ENCODE measurements at places on chromosomes 2 and 18. TPM values are rescaled to one million over a fixed set of nuclear protein-coding genes. Genes with fewer than 3 reads are reported as not detected.
A peak's percentile ranks its signal among the peaks of the same experiment; 100 is the strongest.

Gene ARL6IP6
- total RNA-seq, result 19.7 TPM

DNA sequence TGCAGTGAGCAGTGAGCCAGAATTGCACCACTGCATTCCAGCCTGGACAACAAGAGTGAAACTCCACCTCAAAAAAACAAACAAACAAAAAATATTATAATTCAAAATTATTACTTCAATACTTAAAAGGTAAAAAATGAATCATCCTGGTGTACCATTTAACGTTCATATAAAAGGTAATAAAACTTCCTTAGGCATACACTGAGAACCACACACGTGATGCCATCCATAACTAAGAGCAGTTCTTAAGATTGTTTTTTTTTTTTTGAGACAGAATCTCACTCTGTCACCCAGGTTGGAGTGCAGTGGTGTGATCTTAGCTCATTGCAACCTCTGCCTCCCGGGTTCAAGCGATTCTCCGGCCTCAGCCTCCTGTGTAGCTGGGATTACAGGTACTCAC lies 29.4 kb downstream of the YWHAQ start:
- DNase-seq, result no peak

DNA sequence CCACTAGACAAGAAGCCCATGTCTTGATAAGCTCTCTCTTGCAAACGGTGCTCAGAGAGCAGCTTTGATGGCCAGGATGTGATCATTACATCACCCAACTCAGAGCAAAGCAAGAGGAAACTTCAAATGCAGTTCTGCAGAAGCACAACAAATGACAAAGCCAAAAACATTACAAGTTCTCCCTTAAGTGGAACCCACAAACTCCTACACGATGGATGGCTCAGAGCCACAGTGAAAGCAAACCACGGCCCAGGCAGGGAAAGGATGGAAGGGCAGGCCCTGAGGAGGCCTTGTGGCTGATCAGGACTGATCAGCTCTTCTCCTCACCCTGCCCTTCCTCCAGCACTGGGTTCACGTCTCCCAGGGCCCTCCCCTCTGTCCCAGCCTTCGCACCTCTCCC lies 326.4 kb downstream of the EIPR1 start:
- no peak for DNase-seq

Gene HIBCH
- total RNA-seq, result 13.6 TPM

- no peak for DNase-seq
Measured at GRCh38 chr2:222492683-222493082, 68.3 kb downstream of the SGPP2 start.

Gene FAM237A
- not detected for total RNA-seq

Gene VSNL1
- 2.1 TPM for total RNA-seq

DNA sequence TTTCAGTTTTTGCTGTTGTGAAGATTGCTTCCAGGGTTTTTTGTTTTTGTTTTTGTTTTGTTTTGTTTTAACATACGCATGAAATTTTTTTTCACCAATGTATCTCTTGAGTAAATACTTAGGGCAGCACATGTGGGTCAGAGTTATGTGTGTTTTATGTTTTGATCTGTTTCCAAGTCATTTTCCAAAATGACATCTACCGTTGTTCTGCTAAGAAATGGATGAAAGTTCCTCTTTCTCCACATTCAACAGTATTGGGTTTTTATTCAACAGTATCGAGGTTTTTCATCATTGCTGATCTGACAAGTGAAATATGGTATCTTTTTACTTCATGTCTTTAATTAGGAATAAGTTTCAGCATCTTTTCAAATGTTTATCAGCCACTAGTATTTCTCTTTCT lies 16.7 kb downstream of the RNF144A start:
- DNase-seq, result no peak

GRCh38 chr2:75994759-75995158 lies 284.0 kb upstream of the GCFC2 start:
- DNase-seq, result no peak

GRCh38 chr2:220296174-220296573 lies 668.7 kb downstream of the SLC4A3 start:
- DNase-seq, result no peak

Gene ALPI
- not detected for total RNA-seq

GRCh38 chr2:163737190-163737439 lies 1.3 kb upstream of the FIGN start:
- no peak for DNase-seq

GRCh38 chr2:82254728-82255127 lies 1950.2 kb upstream of the LRRTM1 start:
- no peak for DNase-seq

DNA sequence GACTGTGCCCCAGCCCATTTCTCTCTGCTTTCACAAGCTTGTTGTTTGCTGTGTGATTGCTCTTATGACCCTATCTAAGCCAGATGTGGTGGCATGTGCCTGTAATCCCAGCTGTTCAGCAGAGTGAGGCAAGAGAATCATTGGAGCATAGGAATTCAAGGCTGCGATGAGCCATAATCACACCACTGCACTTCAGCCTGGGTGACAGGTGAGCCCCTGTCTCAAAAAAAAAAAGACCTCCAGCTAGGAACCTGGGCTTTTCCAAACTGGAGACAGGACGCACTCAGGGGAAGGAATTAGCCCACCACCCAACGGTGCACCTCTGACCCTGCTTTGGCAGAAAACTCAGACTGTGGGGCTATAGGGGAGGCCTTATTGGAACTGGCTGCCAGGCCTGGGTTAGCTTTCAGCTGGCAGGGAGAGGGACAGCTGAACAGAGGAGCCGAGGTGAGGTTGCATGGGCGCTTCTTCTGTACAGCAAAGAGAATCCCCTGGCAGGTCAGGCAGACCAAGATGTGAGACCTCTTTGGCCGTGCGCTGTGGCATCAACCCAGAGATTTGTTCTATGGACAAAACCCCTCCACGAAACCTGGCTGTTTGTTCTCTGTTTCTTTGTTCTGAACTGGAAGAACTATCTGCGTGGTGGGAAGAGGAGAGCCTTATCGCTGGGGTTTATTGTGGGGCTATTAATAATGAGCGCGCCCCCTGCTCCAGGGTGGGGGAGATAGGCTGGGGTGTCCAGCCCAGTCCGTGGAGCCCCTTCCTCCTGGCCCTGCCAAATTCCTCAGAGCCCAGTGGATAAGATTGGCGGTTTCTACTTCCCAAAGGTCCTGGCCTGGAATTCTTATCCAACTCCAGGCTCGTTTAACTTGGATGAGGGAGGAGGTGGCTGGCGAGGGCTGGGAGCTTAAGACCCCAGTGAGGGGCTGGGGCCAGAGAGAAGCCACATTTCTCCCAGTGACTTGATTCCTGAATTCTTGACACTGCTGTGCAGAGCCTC lies 38.8 kb upstream of the SMAD7 start:
- no peak for DNase-seq

Gene IL37
- total RNA-seq, result not detected

DNA sequence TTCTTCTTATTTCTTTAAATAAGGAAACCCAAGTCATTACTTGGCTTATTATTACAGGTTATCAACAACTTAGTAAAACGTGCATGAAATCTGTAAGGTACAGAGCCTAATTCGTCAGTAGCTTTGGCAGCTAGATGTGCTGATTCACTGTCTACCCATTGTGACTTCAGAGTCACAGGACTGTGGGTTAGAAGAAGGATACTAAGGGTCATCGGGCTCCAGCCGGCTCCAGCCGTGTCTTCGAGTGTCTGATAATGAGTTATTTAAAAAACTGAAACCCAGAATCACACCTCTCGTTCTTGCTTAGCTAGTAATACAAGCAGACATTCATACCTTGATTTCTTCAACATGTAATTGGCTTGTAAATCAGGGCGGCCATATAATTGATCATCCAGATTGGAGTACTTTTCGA lies 170.5 kb downstream of the FMNL2 start:
- peak; percentile 78 for DNase-seq

DNA sequence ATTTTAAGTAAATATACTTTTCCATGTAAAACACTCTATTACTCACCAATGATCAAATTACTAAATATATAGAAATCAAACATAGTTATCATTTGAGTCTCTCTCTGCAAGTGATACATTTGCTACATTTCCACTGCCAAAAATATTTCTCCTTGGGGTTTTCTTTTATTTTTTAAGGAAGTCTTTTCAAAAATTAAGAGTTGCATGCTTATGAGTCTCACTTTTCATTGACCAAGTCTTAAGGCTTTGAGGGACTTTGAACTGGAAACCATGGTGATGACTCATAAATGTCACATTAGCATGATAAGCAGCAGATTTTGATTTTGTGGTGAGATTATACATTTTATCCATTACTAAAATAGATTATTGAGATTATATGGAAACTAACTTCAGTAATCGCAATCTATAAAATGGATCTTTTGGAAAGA lies 152.9 kb downstream of the FAM124B start:
- DNase-seq, result no peak

GRCh38 chr2:104125096-104125495 lies 728.8 kb upstream of the POU3F3 start:
- DNase-seq, result no peak

GRCh38 chr2:181585732-181586131 lies 71.2 kb downstream of the CERKL start:
- no peak for DNase-seq

- no peak for DNase-seq
Measured at GRCh38 chr2:128512379-128513115, 193.9 kb upstream of the HS6ST1 start.

DNA sequence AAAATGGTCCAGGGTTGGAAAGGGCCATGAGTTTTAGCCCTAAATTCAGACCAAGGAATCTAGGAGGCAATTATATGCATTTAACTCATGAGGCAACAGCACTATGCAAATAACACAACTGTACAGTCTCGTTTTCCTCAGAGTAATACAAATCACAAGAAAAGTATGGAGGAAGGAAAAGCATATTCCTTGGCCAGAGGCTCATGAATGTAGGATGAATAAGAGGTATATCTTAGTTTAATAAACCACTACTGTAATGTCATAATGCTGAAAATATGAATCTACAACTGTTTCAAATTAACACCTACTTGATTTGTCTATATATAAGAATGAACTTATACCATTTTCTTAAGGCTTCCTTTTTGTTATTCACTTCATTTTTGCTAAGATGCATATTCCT lies 252.5 kb upstream of the TANK start:
- DNase-seq, result no peak

DNA sequence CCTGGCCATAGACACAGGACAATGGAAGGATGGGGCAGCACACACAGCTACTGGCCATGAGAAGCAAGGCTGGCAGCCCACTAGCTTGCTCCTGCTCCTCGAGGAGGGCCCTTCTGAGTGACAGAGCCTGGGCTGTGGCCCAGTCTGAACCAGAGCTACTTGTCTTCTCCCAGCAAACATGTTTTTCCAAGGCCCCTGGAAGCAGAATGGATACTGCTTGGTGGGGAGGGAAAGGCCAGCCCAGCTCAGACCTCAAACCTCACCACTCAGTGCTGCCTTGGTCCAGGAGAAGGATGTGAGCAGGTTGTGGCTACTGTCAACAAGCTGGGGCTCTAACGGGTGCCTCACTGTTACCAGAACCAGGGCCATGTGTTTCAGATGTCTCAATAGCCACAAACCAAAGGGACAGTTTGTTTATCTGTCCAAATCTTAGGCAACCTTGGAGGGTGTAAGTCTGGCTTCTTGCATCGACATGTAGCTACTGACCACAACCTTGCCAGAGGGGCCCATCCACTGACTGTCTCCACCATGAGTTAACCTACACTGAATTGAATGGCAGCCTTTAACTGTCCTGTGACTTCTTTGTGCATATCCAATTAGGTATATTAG lies 98.6 kb downstream of the TGFA start:
- no peak for DNase-seq

Gene TMEM178A
- 2.0 TPM for total RNA-seq

GRCh38 chr2:74554820-74555531 lies 456 bp downstream of the DOK1 start:
- DNase-seq, result peak; percentile 49

- no peak for DNase-seq
Measured at GRCh38 chr2:54957321-54957999, 92.8 kb downstream of the RTN4 start.

GRCh38 chr2:222912117-222912516 lies 51.3 kb downstream of the ACSL3 start:
- peak; percentile 46 for DNase-seq

Gene ARMC9
- 43.8 TPM for total RNA-seq

DNA sequence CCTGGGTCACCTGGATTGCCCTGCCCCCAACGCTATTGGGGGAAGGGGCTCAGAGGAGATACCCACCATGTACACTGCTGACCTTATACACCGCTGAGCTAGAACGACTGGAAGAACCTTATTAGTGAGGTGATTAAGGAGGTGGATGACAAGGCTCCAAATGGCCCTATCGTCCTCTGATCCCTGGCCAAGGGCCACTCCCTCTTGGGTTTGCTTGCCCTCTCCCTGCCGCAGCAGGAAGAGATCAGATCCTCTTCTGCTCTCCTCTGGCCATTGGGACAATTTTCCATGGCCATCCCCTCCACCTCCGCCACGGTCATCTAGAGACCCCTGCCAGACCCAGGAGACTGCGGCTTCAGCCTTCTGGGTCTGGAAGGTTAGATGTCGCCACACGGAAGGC lies 1.2 kb downstream of the ZNF514 start:
- DNase-seq, result no peak

Gene TUBA3E
- total RNA-seq, result not detected

Gene GLI2
- total RNA-seq, result 0.68 TPM

DNA sequence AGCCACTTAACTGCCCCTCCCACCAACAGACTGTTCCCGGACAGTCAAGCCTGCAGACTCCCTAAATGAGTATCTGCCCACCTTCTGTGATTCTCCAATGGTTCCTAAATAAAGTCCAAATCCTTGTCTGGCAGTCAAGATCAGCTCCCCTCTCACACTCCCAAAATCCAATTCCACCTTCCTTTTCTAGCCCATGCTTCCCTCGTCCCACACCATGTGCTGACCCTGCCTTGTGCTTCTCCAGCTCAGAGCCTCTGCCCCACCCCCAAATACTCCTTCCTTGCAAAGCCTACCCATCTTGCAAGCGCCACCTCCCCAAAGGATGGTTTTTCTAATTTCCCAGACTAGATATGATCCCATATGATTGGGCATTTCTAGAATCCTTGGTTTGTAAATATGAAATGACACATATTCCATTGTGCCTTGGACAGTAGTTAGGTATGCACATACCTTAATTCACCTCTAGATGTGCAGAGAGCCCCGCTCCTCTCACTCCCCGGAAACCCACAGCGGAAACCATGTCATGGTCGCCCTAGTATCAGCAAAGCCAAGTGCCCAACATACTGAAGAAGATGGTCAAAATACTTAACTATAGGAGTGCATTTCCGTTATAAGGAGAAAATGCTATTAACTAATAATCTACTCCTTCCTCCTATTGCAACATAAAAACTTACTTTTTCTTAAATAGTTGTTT lies 97.2 kb downstream of the KCTD1 start:
- no peak for DNase-seq

DNA sequence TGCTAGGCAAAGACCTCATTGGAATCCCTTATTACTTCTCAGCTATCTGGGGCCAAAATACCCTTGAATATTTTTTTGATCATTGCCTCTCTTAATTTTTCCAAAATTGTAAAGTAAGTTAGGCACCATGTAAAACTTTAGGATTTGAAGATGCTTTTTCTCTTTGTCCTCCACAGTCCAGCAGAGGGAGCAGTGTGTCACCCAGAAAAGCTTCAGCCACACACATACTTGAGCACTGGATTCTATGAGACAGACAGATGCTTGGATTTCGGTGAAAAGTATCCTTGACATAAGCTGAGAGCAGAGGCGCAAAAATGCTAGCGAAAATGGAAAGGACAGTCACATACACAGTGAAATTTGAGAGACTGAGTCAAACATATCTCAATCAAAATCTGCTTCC lies 74.7 kb upstream of the KCNJ3 start:
- peak; percentile 73 for DNase-seq

- DNase-seq, result peak; percentile 44
Measured at GRCh38 chr2:627926-628560, 49.2 kb downstream of the TMEM18 start.

- DNase-seq, result peak; percentile 92
Measured at GRCh38 chr2:69013142-69013839, at the start of gene ANTXR1. ANTXR1 (plus strand) TSS chr2:69013179; CDS start chr2:69013500, 321 bp downstream.

Gene NAT8
- not detected for total RNA-seq

Gene PLCD4
- total RNA-seq, result 11.8 TPM

Gene BCL2
- 4.2 TPM for total RNA-seq
